ENCODE measurements at places on chromosomes 5 and 9. TPM values are rescaled to one million over a fixed set of nuclear protein-coding genes. Genes with fewer than 3 reads are reported as not detected.

The SCGB3A2 gene
- not detected for polyA plus RNA-seq

The FRRS1L gene
- 3.7 TPM for polyA plus RNA-seq

The HARS2 gene
- 45.4 TPM for polyA plus RNA-seq

The NDFIP1 gene
- 146 TPM for polyA plus RNA-seq

The KIF24 gene
- polyA plus RNA-seq, result 6.5 TPM

The SHC3 gene
- polyA plus RNA-seq, result 2.7 TPM

The CCL28 gene
- 2.1 TPM for polyA plus RNA-seq

The PCDHGB2 gene
- polyA plus RNA-seq, result 3.2 TPM

The SMIM3 gene
- polyA plus RNA-seq, result 22.5 TPM

The STPG3 gene
- 1.1 TPM for polyA plus RNA-seq

The MEIKIN gene
- polyA plus RNA-seq, result 0.18 TPM

The FOXD4 gene
- 0.25 TPM for polyA plus RNA-seq

The FAT2 gene
- 9.4 TPM for polyA plus RNA-seq

The ZFP62 gene
- 69.2 TPM for polyA plus RNA-seq

The PTPN3 gene
- polyA plus RNA-seq, result 51.3 TPM

The TAF11L13 gene
- polyA plus RNA-seq, result not detected

The TMEFF1 gene
- polyA plus RNA-seq, result 5.0 TPM

The SAXO1 gene
- polyA plus RNA-seq, result 0.24 TPM

The IL4 gene
- polyA plus RNA-seq, result not detected

The PRXL2C gene
- 6.1 TPM for polyA plus RNA-seq

The PLPP7 gene
- 1.9 TPM for polyA plus RNA-seq

The DDX46 gene
- 89.4 TPM for polyA plus RNA-seq

The SLIT3 gene
- polyA plus RNA-seq, result 51.1 TPM

The LRRC19 gene
- polyA plus RNA-seq, result 13.4 TPM

The RANBP3L gene
- 7.7 TPM for polyA plus RNA-seq

The OR1Q1 gene
- not detected for polyA plus RNA-seq

The PTGES2 gene
- 39.2 TPM for polyA plus RNA-seq

The GFPT2 gene
- 4.5 TPM for polyA plus RNA-seq

The C7 gene
- 179 TPM for polyA plus RNA-seq

The SH2D3C gene
- 15.1 TPM for polyA plus RNA-seq

The TEK gene
- polyA plus RNA-seq, result 49.2 TPM

The SPINK13 gene
- 0.59 TPM for polyA plus RNA-seq

The NFIL3 gene
- polyA plus RNA-seq, result 33.8 TPM

The CTNND2 gene
- polyA plus RNA-seq, result 2.1 TPM

The KLHL3 gene
- polyA plus RNA-seq, result 16.9 TPM

The TSC1 gene
- polyA plus RNA-seq, result 40.5 TPM

The TPPP gene
- polyA plus RNA-seq, result 3.9 TPM

The SPATA31A5 gene
- polyA plus RNA-seq, result not detected

The RASEF gene
- 8.0 TPM for polyA plus RNA-seq

The PIP5K1B gene
- 8.5 TPM for polyA plus RNA-seq

The DELE1 gene
- 116 TPM for polyA plus RNA-seq

The FAM200C gene
- 15.3 TPM for polyA plus RNA-seq

The CAMK4 gene
- polyA plus RNA-seq, result 3.6 TPM

The RNF20 gene
- 73.5 TPM for polyA plus RNA-seq

The CHMP5 gene
- 137 TPM for polyA plus RNA-seq

The STK32A gene
- polyA plus RNA-seq, result 13.4 TPM

The GARNL3 gene
- 13.7 TPM for polyA plus RNA-seq

The TNFSF8 gene
- 0.24 TPM for polyA plus RNA-seq

The TAF11L10 gene
- not detected for polyA plus RNA-seq

The BAAT gene
- 0.33 TPM for polyA plus RNA-seq

The IFNA2 gene
- not detected for polyA plus RNA-seq
